ENCODE measurements at places on chromosomes 2 and 18.

DNA sequence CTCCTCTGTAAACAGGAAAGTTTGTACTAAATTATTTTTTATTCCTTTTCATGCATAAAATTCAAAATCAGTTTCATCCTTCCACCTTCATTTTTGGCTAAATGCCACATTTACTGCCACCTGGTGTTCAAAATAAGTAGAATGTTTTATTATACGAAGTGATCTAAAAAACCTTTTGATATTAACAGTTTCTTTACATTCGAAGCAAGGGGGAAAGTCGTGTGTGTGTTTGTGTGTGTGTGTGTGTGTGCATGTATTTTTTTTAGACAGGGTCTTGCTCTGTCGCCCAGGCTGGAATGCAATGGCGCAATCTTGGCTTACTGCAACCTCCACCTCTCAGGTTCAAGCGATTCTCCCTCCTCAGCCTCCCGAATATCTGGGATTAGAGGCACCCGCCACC, 9.0 kb upstream of the SCN9A start:
- DNase-seq = no peak

DNA sequence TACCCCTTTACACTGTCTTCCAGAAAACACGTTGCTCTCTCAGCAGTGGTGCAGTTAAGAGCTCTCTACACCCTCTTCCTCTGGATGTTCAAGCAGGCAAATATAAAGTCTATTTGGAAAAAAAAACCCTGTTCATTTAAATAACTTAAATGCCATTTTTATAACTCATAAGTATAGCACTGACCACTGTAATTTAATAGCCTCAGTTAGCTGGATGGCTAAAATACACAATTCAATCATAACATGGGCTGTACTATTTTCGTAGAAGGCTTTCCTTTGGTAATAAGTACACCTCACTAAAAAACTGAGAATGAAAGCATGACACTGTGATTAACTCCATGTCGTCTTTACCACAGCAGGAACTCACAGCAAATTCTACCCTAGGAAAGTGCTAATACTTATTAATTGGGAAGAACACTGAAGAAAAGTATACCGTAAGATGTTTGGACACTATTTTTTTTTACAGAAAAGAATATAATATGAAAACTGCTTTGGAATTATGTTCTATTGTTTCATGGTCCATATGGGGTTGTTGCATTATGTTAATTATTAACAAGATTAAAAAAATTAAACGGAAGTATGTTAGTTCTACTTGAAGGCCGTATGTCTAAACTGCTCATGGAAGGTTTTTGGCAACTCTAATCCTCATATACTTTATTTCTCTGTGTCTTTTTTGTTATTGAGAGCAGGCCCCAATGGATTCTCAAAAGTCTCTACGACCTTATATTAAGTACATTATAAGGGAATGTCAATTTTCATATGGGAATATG, 269.1 kb downstream of the ZNF385B start:
- no peak for DNase-seq

GRCh38 chr18:3455090-3455635, 5.2 kb downstream of the TGIF1 start:
- DNase-seq = no peak

- peak; percentile 39 for DNase-seq
Observed at GRCh38 chr18:48037481-48038271, 107.2 kb upstream of the SMAD2 start.

DNA sequence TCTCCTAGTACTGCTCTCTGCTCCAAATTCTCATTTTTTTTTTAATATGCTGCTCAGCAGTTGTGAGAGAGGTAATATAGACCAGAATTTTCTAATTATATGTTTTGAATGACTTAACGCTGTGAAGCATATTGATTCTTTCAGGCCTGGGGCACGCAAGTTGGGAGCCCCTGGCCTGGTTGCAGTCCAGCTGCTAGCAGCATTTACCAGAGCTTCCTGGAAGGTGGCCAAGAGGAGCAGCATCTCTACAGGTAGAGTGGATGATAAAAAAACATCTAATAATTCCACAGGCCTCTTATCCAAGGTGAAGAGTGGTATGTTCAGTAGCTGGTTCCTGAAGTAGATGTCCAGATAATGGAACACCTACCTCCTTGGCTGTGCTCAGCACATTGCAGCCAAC, 7.3 kb upstream of the UGP2 start:
- no peak for DNase-seq

- peak; percentile 15 for DNase-seq
Observed at GRCh38 chr2:220785178-220785577, 786.9 kb downstream of the EPHA4 start.

DNA sequence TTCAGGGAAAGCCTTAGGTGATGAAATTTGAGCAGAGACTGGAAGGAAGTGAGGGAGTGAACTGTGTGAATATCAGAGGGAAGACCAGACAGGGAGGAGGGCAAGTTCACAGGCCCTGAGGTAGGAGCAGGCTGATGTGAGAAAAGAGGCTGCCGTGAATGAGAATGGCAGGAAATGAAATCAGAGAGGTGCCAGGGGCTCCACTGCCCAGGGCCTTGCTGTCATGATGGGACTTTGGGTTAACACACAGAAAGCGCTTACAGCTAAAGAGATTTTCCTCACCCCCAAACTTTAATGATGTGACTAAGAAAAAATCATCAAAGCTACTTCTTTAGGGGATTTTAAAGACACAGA, 53.8 kb downstream of the MARCHF4 start:
- no peak for DNase-seq

DNA sequence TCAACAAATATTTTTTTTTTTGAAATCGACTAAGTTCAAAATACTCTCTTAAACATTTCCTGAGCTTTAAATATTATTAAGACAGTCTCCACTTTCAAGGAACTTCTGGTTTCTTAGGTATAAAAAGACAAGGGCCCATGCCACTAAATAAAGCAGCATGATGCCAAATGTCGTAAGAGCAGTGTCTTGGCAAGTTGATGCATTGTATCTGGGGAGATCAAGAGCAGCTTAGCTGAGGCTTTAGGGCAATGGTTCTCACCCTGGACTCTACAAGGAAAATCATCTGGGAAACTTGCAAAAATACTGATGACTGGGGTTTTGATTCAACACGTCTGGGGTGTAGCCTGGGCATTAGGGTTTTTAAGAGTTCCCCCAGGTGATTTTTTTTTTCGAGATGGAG, 41.3 kb downstream of the COL4A3 start:
- DNase-seq = no peak

DNA sequence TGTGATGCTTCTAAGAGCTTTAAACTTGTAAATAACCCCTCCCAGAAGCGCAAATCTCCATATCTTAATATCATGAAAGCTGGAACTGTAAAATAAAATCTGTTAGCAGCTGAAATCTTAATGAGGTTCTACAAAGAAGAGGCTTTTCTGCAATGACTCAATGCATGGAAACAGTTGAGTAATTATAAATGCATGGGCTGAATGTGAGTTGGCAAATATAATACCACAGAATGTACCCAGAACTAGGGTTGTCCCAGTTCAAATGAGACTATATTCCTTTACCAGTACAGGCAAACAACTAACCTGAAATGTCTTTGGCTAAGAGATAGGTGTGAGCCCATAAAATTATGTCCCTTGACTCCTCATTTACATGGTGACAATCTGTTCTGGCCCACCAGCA, 52.9 kb downstream of the SATB2 start:
- DNase-seq = no peak

GRCh38 chr2:20565623-20566236, 85.2 kb downstream of the HS1BP3 start:
- no peak for DNase-seq

DNA sequence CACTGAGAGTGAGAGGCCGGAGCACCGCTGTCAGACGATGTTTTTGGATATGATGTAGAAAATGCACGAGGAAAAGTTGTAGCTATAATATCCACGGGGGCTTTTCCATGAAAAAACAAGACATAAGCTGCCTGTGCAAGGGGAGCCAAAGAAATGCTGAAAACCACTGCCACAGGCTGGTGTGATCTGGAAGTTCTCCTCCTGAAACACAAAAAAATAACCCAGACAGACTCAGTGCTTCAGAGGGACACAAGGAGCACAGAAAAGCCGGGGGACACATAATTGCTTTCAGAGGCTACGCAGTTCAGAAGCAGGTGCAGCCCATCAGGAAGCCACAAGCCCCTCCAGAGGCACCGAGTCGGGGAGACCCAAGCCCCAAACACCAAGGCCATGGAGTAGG, 98.2 kb downstream of the ZNF516 start:
- no peak for DNase-seq

- peak; percentile 17 for DNase-seq
Observed at GRCh38 chr2:177335917-177336450, 56.6 kb upstream of the AGPS start.

DNA sequence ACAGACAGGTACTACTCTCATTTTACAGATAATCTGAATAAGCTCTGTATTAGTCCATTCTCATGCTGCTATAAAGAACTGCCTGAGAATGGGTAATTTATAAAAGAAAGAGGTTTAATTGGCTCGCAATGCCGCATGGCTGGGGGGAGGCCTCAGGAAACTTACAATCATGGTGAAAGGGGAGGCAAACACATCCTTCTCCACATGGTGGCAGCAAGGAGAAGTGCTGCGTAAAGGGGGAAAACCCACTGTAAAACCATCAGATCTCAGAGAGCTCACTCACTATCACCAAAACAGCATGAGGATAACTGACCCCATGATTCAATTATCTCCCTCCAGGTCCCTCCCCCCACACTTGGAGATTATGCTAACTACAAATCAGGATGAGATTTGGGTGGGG, 254.4 kb downstream of the KCNE4 start:
- no peak for DNase-seq

- no peak for DNase-seq
Observed at GRCh38 chr18:12306752-12307700, 1.0 kb upstream of the TUBB6 start.

GRCh38 chr18:23204589-23205235, 69.4 kb downstream of the CABLES1 start:
- DNase-seq = no peak

DNA sequence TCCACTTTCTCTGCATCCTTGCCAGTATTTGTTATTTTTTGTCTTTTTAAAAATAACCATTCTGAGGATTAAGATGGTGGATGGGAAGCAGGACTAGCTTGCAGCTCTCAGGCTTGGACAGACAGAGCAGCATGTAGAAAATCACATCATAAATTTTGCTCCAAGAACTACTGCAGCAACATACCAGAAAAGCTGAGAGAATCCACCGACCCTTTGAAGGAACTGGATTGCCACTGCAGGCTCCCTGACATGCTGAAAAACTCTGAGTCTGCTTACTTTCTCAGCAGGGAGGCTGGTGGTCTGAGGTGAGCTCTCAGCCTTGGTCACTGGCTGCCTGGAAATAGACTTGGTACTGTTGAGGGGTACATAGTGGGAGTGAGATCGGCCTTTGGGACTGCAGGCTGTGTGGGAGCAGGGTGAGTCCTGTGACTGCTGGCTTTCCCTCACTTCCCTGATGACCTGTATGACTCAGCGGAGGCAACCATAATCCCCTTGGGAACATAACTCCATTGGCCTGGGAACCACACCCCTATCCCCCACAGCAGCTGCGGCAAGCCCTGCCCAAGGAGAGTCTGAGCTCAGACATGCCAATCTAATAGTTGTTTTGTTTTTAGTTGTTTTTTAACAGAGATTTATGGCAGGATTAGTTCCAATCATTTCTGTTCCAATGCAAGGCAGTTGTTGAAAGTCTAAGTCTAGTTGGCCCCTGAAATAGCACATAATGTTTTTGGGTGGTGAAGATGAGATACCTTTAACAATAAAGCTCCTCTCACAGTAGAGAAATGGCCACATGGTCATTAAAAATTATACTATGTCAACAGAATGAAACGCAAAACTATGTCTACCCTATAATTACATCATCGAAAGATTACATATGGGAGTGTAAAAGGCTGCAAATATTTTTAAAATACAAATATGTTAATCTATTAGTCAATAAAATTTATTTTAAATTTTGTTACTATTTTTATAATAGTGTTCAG, 414.2 kb upstream of the CHAC2 start:
- no peak for DNase-seq

- no peak for DNase-seq
Observed at GRCh38 chr18:22723773-22724172, 209.4 kb upstream of the RBBP8 start.

DNA sequence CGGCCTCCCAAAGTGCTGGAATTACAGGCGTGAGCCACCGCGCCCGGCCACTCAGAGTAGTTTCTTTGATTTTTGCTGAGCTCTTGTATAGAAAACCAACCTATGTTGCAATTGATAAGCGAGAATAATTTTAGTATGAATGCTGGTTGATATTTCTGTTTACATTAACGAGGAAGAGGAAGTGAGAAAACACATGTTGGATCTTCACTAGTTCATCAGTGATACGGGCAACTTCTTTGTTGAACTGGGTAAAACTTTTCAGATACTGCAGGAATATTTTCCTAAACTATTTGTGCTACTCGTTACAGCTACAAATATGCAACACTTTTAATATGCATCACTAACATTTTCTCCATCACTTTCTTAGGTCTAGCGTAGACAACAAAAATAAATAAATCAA, 67.9 kb upstream of the SLC25A52 start:
- DNase-seq = no peak

- DNase-seq = no peak
Observed at GRCh38 chr18:48766026-48766425, 184.7 kb downstream of the SMAD7 start.

- peak; percentile 15 for DNase-seq
Observed at GRCh38 chr18:76565238-76566173, 70.5 kb upstream of the ZNF516 start.

DNA sequence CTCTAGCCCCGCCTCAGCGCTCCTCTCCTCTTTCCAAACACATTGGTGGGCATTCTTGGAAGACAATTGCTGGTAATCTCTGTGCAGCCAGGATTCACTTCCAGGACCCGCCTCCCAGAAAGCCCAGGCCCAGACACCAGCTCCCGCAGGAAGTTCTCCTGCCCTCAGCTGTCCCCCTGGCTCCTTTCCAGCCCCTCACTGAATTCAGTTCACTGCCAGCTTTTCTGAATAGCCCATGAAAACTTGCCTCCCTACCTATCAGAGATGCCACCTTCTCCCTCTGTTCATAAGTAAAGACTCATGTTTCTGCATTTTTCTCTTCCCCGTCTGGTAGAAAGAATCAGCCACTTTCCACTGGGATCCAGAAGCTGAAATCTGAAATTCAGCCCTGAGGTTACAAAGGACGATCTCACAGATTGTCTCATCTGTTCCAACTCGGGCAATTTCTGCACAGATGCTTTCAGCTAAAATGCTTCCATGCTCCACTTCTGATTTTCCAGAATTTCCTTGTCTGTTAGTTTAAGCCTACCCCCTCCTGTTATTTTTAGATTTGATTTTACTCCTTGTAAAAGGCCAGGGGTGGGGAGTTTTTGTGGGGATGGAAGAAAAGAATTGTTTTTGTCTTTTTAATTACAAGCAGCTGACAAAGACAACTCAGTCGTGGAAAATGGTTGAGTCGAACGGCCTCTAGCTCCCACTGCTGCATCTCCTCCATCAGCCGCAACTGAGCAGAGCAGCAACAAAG, 98.1 kb downstream of the SP3 start:
- no peak for DNase-seq

- DNase-seq = no peak
Observed at GRCh38 chr2:223995569-223995968, 38.3 kb downstream of the MRPL44 start.

All from NCI-H1930 (cell line).